ENCODE measurements at places on chromosomes 11 and 22. TPM values are rescaled to one million over a fixed set of nuclear protein-coding genes. Genes with fewer than 3 reads are reported as not detected.

HTR3A gene
- total RNA-seq, result not detected

KRTAP5-11 gene
- total RNA-seq, result not detected

PLAAT4 gene
- total RNA-seq, result 13.2 TPM

KDELR3 gene
- 147 TPM for total RNA-seq

OR51E2 gene
- total RNA-seq, result 0.56 TPM

SLC22A8 gene
- not detected for total RNA-seq

ACRV1 gene
- not detected for total RNA-seq

POTEH gene
- total RNA-seq, result not detected
